ENCODE measurements at places on chromosomes 7 and 10.

GRCh38 chr7:134879815-134880475 is 100.5 kb downstream of the CALD1 start:
- no peak for DNase-seq

GRCh38 chr10:126930883-126931503 is 25.8 kb downstream of the DOCK1 start:
- no peak for DNase-seq

GRCh38 chr10:131444286-131444685 is 132.8 kb upstream of the TCERG1L start:
- no peak for DNase-seq

GRCh38 chr10:131227163-131227740 is 84.3 kb downstream of the TCERG1L start:
- no peak for DNase-seq

- no peak for DNase-seq
These were observed 28.1 kb upstream of the NFKB2 start for GRCh38 chr10:102367441-102367840.

DNA sequence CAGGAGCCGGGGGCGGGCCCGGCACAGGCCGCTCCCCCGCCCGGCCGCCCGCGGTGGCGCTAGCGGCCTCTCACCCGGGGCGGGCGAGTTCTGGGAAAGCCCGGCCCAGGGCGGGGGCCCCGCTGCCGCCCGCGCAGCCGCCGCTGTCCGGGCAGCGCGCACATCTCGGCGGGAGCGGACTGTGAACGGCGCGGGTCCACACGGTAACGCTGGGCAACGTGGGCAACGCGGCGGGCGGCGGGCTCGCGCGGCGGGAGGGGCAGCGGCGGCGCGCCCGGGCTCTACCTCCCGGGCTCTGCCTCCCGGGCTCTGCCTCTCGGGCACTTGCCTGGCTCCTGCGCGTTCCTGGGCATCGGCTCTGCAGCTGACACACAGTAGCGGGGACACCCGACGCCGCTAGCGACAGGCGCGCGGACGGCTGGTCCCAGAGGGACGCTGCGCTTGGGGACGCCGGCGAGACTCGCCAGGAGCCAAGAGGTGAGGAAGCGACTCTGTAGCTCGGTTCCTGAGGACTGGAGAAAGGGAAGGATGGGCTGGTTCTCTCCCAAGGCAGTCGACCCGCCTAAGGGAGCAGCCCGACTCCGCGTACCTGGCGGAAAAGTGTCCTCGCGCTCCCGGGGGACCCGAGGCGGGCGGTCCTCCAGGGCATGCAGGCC is at the start of gene PLCE1:
Gene PLCE1 (plus strand): TSS at position 150 of the 656 bp plus-strand sequence. CDS start 37,116 bp downstream, outside the sequence.
- peak; percentile 10 for DNase-seq

DNA sequence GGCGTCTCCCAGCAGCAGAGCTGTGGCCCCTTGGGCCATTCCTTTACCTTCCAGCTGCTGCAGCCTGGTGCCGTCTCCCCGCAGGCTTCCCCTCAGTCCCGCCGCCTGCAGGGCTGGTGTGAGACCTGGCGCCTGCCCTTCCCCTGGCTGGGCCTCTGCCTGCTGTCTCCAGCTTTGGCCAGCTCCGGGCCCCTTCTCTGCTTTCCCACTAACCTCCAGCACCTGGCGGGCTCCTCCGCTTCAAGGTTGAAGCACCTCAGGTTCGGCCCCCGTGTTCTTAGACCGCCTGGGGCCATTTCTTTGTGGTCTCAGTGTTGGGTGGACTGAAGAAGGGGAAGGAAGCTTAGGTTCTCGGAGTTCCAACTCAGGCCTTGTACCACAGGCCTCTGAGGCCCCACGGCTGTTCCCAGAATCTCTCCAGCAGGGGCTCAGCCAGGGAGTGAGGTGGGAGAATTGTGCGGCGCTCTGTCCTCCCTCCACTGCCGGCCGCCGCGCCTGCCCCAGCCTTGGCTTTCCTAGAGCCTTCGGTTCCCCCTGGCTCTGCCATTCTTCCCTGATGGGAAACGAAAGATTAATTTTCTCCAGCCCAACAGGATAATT is 30.3 kb downstream of the GBX1 start:
- DNase-seq: no peak

- DNase-seq: no peak
These were observed 123.3 kb downstream of the WDR37 start for GRCh38 chr10:1179346-1180070.

GRCh38 chr10:20091698-20092097 is 275.5 kb downstream of the PLXDC2 start:
- no peak for DNase-seq

DNA sequence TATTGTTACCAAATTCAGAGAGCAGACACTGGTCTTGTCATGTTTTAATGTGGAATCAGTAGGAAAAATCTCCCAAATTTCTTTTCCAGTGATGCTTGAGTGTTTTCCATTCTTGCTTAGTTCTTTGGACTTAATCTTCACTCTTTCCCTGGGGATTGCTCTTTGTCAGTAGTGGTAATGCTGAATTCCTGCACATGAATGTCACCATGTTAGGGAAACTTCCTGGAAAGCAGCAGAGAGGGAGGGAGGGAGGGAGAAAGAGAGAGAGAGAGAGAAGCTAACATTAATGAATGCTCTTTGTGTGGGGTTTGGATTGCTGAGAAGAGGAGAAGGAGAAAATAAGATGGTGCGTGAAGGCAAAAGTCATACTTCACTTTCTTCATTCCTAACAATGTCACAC is 295.3 kb upstream of the COBL start:
- DNase-seq: no peak

GRCh38 chr10:15545884-15546283 is 173.8 kb downstream of the ITGA8 start:
- no peak for DNase-seq

GRCh38 chr10:133159950-133160825 is at the start of gene KNDC1:
KNDC1 (plus strand) TSS chr10:133160219; CDS start chr10:133160468, 249 bp downstream.
- no peak for DNase-seq

GRCh38 chr10:3323865-3324498 is 151.4 kb upstream of the PITRM1 start:
- DNase-seq: no peak

DNA sequence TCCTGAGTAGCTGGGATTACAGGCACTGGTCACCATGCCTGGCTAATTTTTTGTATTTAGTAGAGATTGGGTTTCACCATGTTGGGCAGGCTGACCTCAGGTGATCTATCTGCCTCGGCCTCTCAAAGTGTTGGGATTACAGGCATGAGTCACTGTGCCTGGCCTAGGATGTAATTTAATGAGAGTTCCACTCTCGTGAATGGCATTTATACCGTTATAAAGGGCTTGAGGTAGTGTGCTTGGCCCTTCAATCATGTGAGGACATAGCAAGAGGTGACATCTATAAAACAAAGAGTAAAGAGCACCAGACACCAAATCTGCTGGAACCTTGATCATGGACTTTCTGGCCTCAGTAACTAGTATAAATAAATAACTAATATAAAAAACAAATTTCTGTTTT is 93.5 kb upstream of the PPP1R9A start:
- no peak for DNase-seq
